ENCODE measurements at places on chromosomes 7 and 10.

GRCh38 chr7:156043416-156044178 is 231.3 kb upstream of the SHH start:
- DNase-seq, result no peak

DNA sequence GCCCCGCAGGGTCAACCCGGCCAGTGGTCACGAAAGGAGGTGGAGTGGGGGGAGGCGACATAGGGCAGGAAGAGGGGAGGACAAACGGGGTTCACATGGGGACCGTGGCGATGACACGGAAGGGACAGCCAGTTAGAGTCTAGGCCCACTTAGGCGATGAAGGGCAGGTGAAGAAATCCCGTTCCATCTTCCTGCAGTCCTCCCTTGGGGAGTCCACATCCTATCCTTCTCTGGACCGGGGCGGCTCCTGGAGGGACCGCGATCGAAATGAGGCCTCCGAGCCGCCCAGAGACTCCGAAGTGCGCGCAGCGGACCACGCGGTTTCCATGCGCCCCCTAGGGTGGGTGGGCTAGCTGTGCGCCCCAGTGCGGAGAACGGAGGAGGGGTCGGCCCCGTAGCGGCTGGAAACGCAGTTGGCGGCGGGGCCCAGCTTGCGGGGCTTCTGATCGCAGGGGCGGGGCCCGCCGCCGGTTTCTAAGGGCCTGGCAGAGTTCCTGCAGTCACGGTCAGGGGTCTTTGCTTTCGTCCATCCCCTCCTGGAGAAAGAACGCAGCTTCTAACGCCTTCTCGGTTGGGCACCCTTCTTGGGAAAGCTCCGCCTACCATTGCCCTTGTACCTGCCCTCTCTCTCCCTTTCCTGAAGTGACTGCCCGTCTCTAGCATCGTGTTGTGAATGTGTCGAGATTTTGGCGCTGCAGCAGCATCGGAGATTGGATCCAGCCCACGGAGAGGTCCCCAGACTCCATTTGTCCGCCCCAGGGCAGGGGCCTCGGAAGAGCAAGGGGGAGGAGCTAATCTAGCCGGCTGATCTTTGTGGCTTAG is 17.9 kb upstream of the TMEM225B start:
- DNase-seq, result no peak

DNA sequence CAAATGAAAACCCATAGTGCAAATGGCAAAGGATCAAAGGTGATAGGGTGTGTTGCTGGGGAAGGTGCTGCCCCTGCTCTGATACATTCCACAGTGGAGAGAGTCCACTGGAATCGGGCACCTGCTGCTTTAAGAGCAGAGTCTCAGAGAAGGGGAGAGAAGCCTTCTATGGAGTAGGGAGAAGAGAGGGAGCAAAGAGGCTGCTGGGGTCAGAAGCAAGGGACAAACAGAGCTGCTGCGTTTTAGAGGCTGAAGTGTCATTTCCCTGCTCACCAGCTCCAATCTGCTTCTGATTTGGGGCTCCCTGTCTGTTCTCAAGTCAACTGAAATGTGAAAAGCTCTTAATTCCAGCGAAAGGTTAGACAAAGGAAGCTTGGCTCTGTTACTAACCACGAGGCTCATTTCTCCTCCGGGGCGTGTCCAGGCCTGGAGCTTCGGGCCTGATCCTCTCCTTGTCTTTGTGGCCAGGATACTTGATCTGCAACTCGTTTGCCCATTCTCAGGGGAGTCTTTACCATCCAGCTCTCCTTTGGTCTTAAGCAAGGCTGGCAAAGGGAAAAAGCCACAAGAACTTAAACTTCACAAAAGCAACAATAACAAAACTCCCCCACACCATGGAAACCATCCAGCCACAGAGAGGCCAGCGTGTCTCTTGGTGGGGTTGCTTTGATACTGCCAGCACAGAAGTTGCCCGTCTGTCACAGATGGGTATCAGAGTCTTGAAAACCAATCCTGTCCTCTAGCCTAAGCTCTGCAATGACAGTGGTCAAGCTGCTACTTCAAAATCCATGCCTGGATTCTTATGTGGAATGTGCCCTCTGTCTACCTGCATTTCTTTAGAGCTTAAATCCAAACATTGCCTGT is 692.6 kb downstream of the SUGCT start:
- no peak for DNase-seq

DNA sequence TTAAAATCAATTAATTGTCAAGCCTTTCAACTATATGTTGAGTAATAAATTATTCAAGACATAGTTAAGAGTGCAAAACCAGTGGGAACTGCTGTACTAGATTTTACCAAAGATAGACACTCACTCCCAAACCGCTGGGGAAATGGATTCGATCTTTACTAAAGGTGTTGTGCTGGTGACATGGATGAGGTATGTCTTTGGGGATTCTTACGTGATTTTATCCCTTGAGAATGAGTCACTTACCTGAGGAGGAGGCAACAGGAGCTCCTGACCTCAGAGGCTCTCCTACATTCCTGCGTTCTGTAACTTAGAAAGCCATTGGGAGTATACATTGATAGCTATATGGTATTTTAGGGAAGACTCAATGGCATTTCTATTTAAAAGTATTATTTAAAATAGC is 165.5 kb downstream of the PKD1L1 start:
- DNase-seq, result no peak

- DNase-seq, result no peak
These were observed 6.1 kb downstream of the DBF4 start for GRCh38 chr7:87882151-87882937.

- no peak for DNase-seq
These were observed 239.6 kb downstream of the MAD1L1 start for GRCh38 chr7:1993031-1993695.

DNA sequence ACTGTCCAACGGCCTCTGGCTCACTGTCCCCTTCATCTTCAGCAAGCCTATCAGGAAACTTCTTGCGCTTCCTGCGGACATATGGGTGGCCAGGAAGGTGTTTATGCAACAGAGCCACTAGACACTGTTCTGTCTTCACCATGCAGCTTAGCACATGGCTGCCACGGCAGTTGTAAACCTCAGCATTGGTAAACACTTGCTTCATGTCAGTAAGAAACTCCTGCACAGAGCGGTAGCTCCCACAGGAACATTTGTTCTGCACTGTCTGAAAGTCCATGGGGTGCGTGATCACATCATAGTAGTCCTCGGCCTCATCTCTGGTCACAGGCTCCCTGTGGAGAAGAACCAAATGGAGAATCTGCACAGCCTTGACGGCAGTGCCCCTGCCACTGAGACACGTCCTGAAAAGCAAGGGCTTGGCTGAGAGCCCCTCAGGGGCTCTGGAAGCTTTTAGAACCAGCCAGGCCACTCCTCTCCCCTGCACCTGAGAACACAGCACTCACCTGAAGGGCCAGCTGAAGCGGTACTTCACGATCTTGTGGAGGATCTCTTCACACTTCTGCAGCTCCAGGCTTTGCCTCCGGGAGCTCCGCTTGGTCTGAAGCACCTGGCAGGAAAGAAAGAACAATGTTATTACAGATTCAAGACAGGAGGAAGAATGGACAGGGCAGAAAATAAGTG is 8.8 kb downstream of the FZD9 start:
- no peak for DNase-seq

GRCh38 chr10:3222068-3222467 is 49.5 kb upstream of the PITRM1 start:
- no peak for DNase-seq

DNA sequence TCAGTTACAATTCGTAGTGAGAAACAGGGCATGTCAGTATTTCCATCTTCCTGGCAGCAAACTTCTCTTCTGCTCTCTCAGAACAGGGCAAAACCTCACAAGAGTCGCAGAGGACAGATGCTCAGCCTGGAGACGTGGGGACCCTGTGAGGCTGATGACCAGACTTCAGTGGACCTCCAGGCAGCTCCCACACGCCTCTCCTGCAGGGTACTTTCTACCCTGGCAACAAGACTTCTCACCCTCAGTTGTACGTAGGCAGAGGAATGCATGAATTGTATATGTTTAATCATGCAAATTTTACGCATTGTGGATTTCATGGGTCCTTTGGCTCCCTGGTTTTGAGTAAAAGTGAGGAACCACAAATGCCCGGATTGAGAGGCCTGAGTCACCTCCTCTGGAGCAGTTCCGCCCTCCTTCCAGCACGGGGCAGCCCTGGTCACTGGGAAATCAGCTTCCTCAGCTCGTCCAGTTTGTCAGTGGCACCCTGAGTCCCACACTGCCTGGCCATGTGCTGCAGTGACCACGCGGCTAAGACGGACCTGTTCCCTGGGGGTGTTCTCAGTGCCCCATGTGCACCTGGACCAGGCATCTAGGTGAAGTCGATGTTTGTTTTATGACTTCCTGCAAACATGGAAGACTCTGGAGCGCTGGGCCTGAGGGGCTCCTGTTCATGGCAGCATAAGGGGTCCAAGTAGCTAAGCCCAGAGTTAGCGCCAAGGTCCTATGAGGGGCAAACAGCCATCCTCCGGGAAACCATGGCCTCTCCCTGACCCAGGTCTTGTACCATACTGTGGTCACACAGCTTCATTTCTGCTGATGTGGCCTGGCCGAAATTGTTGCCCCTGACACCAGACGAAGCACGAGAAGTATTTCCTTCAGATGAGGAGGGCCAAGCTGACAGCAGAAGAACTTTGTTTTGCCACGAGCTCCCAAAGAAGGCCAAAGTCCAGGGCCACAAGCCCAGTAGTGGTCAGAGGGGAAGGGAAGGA is 165.1 kb downstream of the TNS3 start:
- DNase-seq, result no peak

DNA sequence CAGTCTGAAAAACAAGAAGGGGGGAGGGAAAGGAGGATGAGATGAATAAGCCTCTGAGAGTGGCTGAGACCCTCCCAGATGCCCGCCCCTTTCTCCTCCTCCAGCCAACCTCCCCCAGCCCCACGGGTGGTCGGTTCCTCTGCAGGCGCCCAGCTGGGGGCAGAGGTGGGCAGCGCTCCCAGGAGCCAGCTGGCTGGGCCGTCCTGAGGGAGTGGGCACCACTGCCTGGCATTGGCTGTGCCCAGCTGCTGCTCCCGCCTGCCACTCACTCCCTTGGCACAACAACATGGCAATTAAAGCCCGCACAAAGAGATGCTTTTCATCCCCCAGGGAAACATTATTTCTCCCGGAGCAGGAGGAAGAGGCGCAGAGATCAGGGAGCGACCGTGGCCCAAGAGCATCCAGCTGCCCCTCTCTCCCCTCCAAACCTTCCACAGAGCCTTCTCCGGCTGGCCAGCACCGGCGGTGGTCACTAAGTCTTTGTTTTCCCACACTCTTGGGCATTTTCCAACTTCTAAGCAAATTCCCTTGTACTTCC is 107.2 kb downstream of the SPDYE5 start:
- no peak for DNase-seq

GRCh38 chr7:34842782-34843181 is 184.8 kb downstream of the NPSR1 start:
- DNase-seq, result peak; percentile 38

DNA sequence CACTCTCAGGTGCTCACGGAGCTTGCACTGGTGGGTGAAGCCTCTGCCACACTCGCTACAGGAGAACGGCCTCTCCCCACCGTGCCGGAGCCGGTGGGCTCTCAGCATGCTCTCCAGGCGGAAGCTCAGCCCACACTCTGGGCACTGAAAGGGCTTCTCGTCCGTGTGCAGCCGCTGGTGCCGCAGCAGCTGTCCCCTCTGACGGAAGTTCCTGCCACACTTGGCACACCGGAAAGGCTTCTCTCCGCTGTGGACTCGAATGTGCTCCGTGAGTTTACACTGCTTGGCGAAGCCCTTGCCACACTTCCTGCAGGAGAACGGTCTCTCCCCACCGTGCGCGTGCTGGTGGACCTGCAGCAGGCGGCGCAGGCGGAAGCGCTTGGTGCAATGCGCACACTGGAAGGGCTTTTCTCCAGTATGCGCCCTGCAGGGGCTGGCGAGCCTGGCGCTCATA is 19.3 kb downstream of the ZNF786 start:
- DNase-seq, result no peak

- no peak for DNase-seq
These were observed 181.9 kb downstream of the CYP26A1 start for GRCh38 chr10:93255546-93255945.

DNA sequence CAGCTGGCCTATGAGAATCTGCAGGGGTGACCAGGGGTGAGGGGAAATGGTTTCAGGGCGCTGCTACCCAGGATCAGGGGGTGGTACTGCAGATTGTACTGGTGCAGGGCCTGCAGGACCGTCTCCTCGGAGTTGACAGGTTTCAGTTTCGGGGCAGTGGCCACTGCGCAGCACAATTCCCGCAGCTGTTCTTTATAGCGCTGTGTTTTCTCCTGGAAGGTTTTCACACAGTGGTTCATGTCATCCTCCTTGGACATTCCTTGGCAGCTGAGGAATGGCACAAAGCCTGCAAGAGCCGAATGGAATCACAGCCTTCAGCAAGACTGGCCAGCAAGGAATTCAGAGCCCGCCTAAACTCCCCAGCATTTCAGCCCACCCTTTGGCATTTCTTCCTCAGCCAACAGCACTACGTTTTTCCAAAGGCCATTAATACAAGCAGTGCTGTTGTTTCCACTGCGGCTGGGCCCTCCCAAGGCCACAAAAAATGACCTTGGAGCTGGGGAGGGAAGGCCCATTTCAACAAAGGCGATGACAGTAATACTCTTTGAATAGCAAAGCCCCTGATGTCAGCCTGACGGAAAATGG is 44.9 kb downstream of the PNLIPRP2 start:
- no peak for DNase-seq

DNA sequence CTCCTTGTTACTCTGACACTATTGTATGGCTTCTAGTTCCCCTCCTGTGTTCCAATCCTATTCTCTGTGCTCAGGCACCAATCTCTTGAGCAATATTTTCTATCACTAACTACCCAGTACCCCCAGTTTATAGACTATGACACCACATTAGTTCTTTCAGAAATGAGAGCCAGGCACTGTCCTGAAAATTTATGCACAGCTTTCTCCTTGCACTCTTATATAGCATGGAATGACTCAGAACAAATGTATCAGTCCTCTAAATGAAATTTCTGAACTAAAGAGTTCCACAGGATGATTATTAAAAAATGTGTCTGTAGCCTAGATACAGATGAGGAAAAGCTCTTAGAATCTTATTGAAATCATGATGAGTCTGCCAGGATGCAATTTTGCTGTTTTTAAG is 489.9 kb downstream of the XPNPEP1 start:
- no peak for DNase-seq

- DNase-seq, result no peak
These were observed 37.7 kb downstream of the CDK13 start for GRCh38 chr7:39987641-39988347.

Measured in RCC 7860 (cell line).